ENCODE measurements at places on chromosomes 7 and 10.

DNA sequence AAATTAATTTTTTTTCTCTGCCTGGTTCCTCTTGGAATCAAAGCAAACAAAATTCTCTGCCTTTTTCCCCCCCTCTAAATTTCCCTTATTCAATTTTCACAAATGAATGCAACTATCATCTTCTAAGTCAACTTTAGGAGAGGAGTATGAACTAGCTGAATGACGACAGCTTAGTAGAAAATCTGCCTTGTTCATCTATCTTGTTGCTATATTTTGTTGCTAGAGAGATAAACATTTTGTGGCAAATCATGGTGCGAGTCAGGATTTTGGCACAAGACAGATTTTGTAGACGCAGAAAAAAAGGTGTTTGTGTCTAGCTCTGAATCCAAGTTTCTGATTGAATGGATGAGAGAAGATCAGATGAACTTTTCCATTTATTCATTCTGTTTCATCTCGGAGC lies 81.0 kb upstream of the FZD8 start:
- no peak for DNase-seq

GRCh38 chr10:12833451-12833850 lies 168.1 kb downstream of the CCDC3 start:
- no peak for DNase-seq

DNA sequence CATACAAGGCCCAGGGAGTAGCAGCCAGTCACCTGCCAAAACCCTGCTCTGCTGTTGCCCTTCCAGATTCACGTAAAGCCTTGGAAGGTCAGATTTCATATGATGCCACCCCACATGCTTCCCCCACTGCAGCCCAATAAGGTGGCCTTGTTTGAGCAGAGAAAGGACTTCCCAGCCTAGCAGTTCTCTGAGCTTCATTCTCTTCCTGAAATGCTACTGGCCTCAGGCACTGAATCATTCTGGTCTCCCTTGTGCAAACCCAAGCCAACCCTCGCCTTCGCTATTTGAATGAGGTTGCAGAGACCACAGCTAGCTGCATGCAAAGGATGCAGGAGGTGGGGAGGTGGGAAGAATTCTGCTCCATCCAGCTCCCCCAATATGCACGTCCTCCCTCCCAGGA lies 60.3 kb upstream of the PLXNA4 start:
- no peak for DNase-seq

DNA sequence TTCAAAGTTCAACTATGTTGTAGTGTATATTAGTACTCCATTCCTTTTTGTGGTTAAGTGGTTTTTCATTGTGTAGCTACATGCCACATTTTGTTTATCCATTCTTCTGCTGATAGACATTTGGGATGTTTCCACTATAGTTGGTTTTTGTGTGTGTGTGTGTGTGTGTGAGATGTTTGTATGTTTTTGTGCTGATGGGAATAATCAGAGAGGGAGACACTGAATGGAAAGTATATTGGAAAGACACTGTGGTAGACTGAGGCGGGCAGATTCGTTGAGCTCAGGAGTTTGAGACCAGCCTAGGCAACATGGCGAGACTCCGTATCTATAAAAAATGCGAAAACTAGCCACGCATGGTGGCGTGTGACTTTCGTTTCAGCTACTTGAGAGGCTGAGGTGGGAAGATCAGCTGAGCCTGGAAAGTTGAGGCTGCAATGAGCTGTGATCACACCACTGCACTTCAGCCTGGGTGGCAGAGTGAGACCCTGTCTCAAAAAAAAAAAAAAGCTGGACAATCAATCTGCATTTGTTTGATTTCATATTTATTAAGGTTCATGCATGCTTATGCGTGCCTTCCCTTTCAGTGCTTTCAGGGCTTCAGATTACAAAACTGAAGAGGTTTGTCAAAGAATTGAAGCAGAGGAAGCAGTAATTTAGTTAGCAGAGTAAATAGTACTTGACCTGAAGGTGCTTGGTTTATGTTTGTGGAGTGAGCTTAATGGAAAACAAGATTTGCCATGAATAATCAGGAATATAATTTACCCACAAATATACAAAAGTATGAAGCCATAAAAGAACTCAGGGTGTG lies 14.7 kb downstream of the SEC24C start:
- no peak for DNase-seq
